ENCODE measurements at places on chromosomes 5 and 9.
A peak's percentile ranks its signal among the peaks of the same experiment; 100 is the strongest.

- DNase-seq = peak; percentile 4
These were observed 67.6 kb upstream of the NR3C1 start for GRCh38 chr5:143471041-143471509.

GRCh38 chr5:123099514-123100151 lies 10.6 kb downstream of the PRDM6 start:
- DNase-seq = no peak

DNA sequence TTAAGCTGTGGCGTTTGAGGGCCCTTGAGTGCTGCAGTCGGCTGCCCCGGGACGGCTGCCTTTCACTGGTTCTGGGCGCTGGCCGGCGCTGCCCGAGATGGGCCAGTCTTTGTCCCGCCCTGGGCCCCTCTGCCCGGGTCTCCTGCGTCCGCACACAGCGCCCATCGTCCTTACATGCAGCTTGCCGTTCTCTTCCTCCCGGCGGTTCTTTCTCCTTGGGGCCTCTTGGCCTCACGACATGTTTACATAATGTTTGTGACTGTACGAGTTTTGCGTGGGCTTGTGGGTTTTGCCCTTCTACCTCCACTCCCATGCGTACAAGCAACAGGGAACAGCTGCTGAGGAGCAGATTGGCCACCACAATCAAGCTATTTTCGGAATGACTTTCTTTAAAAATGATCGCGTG lies 618 bp downstream of the TNPO1 start:
- DNase-seq = peak; percentile 46

GRCh38 chr9:33453999-33454660 lies 6.7 kb upstream of the AQP3 start:
- DNase-seq = no peak

DNA sequence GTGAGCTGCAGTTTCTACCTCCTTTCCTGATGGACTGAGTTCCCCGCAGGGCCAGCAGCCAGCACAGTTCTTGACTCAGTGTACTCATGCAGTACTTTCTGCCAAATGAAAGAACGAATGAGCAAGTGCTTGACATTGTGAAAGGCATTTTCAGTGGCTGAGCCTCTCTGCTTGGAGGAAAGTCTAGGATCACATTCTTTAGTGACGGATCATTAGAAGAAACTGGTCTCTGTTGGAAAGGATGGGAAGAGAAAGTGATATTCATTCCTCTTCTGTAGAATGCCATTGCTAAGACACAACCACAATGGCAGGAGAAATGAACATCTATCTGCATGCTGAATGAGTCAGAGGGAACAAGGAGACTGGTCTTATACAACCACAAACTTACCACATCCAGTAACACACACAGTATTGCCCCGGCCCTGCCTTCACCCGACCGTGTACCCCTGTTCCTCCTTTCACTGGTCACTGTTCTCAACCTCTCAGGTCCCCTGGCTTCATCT lies 206.9 kb downstream of the CRB2 start:
- DNase-seq = peak; percentile 61

DNA sequence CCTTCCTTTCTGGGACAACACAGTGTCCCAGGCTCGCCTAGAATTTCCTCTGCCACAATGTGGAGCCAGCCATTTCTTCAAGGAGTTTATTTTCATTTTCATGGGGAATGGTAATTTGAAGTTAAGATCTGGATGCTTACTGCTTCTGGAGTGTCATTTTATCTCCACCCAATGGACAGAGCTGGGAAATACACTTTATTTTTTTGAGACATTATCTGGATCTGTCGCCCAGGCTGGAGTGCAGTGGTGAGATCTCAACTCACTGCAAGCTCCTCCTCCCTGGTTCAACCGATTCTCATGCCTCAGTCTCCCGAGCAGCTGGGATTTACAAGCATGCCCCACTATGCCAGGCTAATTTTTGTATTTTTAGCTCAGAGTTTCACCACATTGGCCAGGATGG lies 12.7 kb upstream of the THG1L start:
- DNase-seq = no peak

DNA sequence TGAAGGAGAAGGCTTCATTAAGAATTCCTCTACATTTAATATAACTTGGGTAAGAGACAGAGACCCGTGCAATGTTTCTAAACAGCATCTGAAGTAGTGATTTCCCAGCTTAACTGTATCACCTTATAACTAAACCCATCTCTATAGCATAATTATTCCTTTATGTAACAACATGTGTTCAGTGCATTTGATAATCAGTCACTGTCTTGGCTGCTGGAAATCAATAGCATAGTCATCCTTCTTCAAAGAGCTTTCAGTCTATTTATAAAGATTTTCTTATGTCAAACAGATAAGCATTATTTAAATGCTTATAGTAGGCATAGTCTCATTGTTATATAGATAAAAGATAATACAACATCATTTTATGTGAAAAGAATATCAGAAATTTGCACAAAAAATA lies 80.1 kb upstream of the TYRP1 start:
- no peak for DNase-seq

DNA sequence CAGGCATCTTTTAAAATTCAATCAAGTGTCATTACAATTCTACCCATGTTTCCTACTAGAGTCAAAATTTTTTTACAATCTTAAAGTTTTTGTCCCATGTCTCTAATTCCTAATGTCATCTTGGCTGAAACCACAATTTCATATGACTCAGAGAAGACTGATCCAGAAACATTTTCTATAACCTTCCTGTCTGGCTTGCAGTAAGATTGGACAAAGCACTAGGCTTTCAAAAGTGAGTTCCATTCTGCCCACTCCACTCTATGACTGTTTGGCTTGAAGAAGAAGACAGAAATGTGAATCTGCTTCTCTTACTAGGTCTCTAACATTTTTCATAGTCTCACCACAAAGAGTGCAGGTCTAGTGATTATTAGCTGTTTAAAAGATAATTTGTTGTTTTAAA lies 88.8 kb downstream of the NR3C1 start:
- no peak for DNase-seq

DNA sequence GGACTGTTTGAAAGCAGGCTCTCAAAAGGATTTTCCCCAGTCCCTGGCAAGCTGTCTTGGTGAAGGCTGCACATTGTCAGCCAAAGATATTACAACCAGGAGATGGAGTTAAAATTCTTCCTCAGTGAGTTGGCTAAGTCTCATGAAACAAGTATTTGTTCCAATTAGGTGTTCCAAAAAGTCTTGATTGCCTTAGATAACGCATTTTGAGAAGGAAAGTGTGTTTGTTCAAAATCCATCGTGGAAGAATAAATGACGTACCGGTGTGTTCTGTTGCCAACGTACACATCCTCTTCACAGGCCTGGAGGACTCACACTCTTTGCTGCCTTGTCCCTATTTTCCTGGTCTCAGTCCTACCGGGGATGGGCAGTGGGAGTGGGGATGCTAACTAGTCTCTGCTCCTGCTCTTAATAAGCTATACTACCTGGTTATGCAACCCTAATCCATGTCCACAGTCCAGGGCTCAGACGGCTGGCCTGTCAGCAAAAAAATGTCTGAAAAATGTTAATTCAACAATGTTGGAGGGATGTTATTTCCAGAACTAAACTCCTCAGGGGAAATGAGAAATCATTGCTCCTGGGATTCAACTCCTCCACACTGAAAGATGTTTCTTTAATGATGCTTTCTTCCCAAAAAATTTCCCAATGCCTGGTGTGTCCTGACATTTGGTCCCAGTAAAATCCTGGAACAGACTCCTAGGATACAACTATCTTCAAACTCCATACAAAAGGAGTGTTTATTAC lies 175.3 kb upstream of the KLF9 start:
- DNase-seq = no peak

DNA sequence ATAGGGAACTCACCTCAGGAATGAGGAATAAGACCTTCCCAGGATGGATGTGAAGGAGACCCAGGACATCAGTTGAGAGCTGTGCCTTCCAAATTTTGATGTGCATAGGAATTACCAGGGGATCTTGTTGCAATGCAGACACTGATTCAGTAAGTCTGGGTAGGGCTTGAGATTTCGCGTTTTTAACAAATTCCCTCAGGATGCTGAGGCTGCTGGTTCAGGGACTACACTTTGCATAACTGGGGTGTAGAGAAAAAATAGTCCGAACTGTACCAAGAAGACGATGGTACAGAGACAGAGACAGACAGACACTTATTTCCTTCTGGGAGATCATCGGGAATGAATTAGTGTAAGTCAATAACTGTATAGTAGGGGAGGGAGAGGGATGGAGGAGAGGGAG lies 82.3 kb upstream of the FREM1 start:
- no peak for DNase-seq

GRCh38 chr5:581266-581665 lies 30.9 kb upstream of the CEP72 start:
- DNase-seq = no peak

DNA sequence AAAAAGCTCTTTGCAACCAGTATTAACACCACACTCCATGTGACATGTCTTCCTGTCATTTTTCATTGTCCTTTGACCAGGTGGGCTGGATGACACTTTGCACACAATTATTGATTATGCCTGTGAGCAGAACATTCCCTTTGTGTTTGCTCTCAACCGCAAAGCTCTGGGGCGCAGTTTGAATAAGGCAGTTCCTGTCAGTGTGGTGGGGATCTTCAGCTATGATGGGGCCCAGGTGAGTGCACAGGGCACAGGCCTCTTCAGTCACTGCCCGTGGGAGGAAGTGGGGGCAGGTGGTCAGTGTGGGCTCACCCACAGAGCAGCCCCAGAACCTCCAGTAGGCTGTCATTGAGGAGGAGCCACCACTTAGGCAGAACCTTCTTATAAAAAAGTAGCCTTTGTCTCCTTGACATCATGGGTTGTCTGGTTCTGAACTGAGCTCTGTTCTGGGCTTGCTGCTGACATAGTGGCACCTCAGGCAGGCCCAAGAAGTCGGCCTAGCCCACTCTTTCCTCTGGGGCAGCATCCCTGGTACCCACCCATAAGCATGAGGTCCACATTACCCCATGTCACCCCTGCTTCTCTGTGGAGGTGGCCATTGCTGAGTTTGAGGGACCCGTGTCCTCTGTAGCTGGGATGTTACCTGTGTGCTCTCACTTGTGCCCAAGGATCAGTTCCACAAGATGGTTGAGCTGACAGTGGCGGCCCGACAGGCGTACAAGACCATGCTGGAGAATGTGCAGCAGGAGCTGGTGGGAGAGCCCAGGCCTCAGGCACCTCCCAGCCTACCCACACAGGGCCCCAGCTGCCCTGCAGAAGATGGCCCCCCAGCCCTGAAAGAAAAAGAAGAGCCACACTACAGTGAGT lies 39.3 kb downstream of the SECISBP2 start:
- DNase-seq = no peak

DNA sequence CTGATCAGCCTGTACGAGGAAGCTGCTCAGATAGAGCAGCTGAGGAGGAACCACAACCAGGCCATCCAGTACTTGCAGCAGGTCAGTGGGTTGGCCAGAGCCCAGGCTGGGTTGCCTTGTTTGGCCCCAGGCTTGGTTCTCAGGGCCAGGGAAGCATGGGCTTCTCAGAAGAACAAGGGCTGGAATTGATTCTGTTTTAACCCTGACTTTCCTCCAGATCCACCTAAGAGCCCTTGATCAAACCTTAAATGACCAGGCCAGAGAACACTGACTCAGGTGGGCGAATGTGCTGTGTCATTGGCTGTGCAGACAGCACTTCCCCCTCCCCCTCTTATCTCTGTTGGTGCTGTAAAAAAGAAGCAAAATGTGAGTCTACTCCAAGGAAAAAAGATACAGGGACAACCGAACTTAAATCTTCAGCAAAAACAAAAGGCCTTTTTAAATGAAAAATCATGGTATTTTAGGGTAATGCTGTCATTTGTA lies 28.1 kb downstream of the TTC23L start:
- DNase-seq = no peak

DNA sequence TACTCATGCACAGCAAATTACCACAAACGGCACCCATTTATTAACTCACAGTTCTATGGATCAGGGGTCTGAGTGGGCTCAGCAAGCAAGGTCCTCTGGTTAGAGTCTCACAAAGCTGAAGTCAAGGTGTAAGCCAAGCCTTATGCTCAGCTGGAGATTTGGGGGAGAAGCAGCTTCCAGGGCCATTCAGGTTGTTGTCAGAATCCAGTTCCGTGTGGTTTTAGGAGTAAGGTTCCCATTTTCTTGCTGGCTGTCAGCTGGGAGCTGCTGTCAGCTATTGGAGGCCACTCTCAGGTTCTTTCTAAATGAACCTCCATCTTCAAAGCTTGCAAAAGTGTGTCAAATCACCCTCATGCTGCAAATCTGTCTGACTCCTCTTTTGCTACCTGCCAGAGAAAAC lies 17.7 kb downstream of the FCN2 start:
- DNase-seq = no peak

DNA sequence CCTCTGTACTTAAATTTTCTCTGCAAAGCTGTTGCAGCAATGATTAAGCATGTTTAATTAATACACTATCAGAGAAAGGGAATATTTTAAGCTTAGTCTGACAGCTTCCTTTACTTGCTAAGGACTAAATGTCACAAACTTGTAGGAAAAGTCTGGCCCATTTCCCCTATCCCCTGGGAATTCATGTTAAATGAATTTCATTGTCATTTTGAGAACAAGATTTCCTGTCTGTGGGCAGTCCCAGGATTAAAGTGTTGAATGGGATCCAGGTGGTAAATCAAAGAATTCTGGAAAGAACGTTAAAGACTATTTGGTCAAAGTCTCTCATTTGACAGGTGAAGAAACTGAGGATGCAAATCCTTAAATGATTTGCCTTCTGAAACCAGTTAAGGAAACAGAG lies 214.8 kb downstream of the MPDZ start:
- no peak for DNase-seq

DNA sequence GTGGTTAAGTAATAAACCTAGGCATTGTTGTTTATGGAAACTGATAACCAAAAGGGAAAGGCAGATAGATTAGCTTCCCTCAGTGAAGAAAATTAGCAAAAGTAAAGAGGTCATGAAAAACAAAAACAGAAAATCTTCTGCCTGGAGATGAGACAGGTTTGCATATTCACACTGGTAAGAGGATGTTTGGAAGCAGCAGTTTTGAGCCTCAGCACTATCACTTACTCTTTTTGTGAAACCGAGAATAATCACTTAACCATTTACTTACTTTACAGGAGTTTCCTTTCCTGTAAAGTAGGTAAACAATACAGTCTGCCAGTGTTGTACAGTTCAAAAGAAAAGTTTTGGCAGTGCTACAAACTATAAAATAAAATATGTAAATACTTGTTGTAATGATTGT lies 35.5 kb upstream of the EMB start:
- no peak for DNase-seq

- DNase-seq = no peak
These were observed 276.5 kb downstream of the NTRK2 start for GRCh38 chr9:84945878-84946538.

DNA sequence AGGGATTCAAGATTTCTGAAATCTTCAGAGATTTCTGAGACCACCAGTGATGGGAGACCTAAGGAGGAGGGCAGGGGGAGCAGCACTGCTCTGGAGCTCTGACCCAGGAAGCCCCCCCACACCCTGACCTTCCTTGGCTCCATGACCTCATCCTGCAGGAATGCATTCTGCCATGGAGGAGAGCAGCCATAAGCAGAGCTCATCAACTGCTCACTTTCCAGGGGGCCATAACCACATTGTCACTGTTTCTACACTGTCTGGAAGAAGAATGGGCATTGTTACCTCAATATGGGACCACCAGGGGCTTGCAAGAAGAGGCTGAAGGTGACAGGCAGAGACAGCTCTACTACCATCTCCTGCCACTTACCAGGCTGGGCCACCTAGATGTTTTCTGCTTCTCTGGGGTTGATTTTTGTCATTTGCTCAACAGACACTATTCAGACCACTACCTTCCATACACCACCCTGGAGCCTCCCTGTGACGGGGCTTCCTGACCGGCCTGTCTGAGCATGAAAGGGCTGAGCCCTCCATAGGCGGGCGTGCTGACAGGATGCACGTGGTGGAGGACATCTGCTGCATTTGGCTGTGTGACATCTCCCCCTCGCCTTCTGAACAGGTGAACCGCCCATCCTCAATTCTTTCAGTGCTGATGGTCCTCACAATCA lies 2.3 kb upstream of the TSC1 start:
- no peak for DNase-seq

Data from AG04450 (cell line).